Endothelial cell of coronary artery (primary cell): ENCODE measurements at places on chromosomes 1 and 21. TPM values are rescaled to one million over a fixed set of nuclear protein-coding genes. Genes with fewer than 3 reads are reported as not detected.

Gene KCNE2
- not detected in 2 replicates for total RNA-seq

Gene FOXD2
- total RNA-seq = under 0.01 and 0.09 TPM in 2 replicates

Gene ATP1A4
- not detected in 2 replicates for total RNA-seq

Gene C1orf159
- total RNA-seq = 4.3 and 5.5 TPM in 2 replicates

Gene TDRD5
- not detected in 2 replicates for total RNA-seq

Gene EFNA3
- total RNA-seq = 1.0 and 1.6 TPM in 2 replicates

Gene ANXA9
- not detected in 2 replicates for total RNA-seq

Gene ZNF644
- 49.5 and 63.9 TPM in 2 replicates for total RNA-seq

Gene CAPN8
- total RNA-seq = not detected in 2 replicates

Gene CFHR1
- total RNA-seq = 0.28 TPM in 1 of 2 replicates, not detected in the other

Gene SERPINC1
- not detected in 2 replicates for total RNA-seq

Gene KRTAP13-1
- total RNA-seq = not detected in 2 replicates

Gene WNT3A
- not detected in 2 replicates for total RNA-seq
